Dermis microvascular lymphatic vessel endothelial cell (primary cell): ENCODE measurements at places on chromosomes 1 and 21.

DNA sequence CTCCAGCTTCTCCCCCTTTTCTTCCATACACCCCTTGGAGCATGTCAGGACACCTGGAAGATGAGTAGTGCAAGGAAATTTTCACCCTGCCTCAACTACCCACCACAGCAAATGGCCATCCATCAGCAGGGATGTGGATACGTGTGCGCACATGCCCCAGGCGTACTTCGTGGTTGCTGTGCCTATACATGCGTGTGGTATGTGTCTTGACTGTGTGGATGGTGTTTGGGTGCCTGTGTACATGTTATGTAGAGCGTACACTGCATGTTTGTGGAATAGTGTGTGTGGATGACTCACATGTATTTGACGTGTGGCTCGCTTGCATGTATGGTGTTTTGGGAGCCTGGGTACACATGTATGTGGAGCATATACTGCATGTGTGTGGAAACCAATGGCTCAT lies 158.5 kb downstream of the RRAGC start:
- DNase-seq: no peak

GRCh38 chr1:27316860-27317259 lies 5.1 kb upstream of the TMEM222 start:
- DNase-seq: no peak

GRCh38 chr1:29586991-29587745 lies 350.8 kb downstream of the PTPRU start:
- no peak for DNase-seq

GRCh38 chr1:97364086-97364485 lies 556.7 kb downstream of the DPYD start:
- no peak for DNase-seq

DNA sequence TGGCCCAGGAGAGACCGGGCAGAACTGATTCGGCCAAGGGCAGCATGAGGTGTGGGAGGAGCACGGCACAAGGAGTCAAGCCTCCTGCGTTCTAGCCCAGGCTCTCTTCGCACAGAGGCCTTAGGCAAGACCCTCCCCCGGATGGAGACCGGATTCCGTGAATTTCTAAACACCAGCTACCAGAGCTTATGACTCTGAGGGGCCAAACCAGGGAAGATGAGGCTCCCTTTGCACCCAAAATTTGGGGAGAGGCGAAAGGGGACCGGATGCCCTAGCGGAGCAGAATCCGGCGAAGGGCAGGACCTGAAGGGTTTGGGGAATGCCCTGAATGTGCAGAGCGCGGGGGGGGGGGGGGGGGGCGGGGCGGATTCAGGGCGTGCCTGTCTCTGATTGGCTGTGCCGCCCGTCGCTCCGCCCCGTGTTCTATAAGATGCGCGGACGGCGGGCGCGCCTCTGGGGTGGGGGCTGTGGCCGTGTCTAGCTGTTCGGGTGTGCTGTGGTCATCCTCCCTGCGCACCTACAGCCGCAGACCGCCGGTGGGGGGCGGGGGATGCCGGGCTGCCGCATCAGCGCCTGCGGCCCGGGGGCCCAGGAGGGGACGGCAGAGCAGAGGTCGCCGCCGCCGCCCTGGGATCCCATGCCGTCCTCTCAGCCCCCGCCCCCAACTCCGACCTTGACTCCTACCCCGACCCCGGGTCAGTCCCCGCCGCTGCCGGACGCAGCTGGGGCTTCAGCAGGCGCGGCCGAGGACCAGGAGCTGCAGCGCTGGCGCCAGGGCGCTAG lies at the start of gene TRNP1:
TRNP1 (plus strand) TSS at position 456 of the 783 bp plus-strand sequence; CDS start at position 551, 95 bp downstream.
- DNase-seq: peak; percentile 78

- no peak for DNase-seq
Measured at GRCh38 chr1:114176366-114176765, 22.7 kb upstream of the SYT6 start.

- no peak for DNase-seq
Measured at GRCh38 chr1:30618335-30618747, 105.0 kb downstream of the MATN1 start.

GRCh38 chr1:94680039-94680377 lies 138.4 kb upstream of the F3 start:
- no peak for DNase-seq

GRCh38 chr1:179706339-179706941 lies 36.7 kb upstream of the FAM163A start:
- DNase-seq: peak; percentile 59

- DNase-seq: no peak
Measured at GRCh38 chr21:43355266-43355924, 71.5 kb downstream of the SIK1 start.

- no peak for DNase-seq
Measured at GRCh38 chr1:230752407-230752806, 5.2 kb downstream of the CAPN9 start.

GRCh38 chr1:160741092-160741501 lies 2.0 kb downstream of the SLAMF7 start:
- DNase-seq: no peak

DNA sequence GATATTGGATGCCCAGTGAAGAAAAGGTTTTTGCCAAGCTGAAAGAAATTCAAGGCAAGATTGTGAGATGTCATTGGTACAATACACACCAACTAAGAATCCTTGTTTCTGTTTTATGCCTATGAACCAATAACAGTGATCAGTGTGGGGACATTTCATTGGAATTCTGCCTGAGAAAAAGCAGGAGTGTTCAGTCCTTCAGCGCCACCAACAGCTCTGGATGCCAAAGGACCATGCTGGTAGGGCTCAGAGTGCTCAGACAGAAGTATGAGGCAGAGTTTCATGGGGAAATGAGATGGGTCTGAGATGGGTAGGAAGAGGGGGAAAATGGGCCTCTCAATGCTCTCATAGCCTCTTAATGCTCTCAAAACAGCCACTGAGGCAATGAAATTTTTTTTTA lies 56.5 kb downstream of the GABPA start:
- no peak for DNase-seq

DNA sequence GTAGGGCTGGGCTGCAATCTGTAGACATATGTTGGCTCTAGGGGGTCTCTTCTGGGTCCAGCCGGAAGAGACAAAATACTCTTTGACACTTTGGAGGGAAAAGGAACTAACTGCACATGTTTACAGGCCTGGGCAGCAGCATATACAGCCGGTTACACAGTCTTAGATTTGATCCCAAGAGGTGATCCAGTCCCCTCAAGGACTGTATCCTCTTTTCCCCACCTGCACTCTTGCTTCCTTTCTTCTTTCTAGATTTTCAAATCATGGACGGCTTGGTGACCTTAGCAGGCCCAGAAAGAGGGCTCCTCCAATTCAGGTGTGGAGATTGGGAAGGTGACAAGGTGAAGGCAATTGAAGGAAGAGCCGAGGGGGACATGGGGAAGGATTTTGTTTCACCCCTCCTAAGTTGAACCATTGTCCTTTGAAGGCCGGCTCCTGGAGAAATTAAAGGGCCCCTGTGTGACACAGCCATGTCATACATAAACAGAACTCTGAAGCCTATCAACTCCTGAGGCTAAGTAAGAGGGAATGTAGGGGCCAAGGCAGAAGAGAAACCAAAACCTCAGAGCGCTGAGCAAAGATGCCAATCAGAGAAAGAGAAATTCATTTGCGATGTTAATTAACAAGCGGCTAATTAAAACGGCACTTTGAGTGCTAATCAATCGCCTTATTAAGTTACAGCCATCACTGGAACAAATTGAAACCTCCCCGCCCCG lies 5.9 kb upstream of the BARHL2 start:
- DNase-seq: no peak

DNA sequence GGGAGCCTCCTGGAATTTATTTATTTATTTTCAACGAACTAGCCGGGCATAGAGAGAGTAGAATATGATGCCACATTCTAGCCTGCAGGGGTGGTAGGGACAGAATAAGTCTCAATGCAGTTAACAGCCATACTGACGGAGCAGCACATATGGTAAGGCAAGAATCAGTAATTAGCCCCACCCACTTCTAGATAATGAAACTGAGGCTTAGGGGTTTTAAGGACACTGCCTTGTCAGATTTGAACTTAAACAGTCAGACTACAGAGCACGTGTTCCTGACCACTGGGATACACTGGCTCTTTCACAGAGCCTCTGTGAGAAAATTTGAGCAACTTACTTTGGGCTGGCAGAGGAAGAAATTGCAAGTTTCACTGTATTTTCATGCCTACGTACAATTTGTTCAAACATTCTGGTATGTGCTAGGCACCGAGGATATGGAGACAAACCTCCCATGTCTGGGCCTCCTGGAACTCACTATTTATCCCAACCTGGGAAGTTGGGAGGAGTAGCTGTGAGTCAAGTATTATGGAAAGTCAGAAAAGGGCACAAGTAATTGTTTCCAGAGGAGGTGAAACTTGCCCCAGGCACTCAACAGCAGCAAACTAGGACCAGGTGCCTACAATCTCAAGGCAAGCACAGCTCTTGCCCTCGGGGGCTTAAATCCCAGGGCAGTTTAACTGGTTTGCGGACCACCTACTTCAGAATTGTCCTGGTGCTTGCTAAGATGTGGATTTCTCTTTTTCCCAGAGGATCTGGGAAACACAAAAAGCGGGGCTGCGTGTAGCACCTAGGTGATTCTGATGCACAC lies 1.6 kb upstream of the CLIC4 start:
- DNase-seq: no peak

- no peak for DNase-seq
Measured at GRCh38 chr1:44590475-44590874, 83.8 kb downstream of the TMEM53 start.
